ENCODE measurements at places on chromosomes 3 and 15.

GRCh38 chr3:21405671-21406667 lies 345.0 kb downstream of the ZNF385D start:
- DNase-seq: no peak

DNA sequence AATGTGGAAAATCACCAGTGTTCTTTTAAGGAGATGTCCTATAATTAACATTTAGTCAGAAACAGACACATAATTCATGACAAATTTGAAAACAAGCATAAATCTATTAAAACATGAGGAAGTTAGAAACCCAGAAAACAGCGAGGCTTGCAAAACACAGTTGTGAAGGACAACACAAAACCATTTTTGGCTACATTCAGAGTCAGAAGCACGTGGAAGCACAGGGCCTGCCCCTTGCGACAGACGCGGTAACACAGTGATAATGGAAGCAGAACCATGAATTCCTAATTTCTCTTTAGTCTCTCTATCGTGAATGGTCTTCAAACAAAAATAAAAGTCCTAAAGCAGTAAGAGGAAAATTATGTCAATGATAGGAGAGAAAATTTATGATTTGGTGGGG lies 12.2 kb downstream of the NCEH1 start:
- DNase-seq: no peak

DNA sequence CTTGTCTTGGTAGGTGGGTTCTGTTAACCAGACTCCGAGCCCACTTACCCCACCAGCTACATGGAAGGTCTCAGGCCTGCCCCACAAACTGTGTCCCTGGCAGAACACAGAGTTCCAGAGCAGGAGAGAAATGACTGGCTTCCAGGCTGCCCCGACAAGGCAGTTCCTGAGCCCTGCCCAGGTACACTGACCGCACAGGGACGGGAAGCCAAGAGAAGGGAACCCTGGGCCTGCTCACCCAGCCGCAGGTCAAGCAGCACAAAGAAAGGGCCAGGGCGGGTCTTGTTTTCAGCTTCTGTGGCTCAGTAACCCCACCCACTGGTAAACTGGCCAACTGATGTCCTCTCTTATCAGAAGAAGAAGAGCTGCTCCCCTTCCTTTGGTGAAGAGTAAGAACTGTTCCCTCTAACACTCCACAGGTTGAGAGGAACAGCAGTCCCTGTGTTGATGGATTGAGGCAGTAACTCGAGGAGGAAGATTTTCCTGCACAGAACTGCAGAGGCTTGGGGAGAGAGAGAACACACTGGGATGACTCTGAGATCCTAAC lies 68.4 kb downstream of the CRTC3 start:
- DNase-seq: no peak

- DNase-seq: no peak
Measured at GRCh38 chr3:45983770-45984169, 11.9 kb downstream of the FYCO1 start.

DNA sequence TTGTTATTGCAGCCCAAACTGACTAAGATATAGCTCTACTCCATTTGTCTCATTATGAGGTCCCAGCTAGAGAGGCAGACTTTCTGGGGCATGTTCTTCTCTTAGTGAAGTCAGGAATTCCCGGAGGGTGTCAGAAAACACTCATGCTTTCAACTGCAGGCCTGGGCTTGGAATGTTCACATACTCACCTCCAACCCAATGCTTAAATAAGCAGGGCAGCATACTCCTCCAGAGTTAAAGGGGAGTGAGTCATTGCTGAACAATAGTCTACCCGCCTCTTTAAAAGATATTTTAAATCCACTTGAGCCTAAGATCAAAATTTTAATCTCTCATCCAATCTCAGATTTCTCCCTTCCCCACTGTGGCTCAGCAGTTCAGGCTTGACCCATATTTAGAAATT lies 167.8 kb upstream of the DPH6 start:
- DNase-seq: no peak

DNA sequence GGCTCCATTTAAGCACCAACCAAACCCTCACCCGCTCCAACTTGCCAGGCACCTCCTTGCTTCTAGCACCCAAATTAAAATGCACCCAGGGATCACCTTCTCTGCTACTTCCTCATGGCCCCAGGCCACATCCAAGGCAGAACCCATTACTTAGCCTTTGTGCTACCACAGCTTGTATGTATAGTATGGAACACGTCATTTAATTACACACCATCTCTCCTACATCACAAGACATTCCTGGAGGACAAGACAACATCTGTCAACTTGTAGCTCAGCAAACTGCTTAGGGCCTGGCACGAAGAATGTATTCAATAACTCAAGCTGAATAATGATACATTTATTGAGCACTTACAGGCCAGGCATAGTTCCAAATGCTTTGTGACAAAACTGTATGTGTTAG lies 23.3 kb downstream of the ZDHHC3 start:
- DNase-seq: no peak

- no peak for DNase-seq
Measured at GRCh38 chr3:41893977-41894376, 67.9 kb downstream of the ULK4 start.

GRCh38 chr3:4738737-4739274 lies 240.4 kb upstream of the BHLHE40 start:
- peak; percentile 18 for DNase-seq

DNA sequence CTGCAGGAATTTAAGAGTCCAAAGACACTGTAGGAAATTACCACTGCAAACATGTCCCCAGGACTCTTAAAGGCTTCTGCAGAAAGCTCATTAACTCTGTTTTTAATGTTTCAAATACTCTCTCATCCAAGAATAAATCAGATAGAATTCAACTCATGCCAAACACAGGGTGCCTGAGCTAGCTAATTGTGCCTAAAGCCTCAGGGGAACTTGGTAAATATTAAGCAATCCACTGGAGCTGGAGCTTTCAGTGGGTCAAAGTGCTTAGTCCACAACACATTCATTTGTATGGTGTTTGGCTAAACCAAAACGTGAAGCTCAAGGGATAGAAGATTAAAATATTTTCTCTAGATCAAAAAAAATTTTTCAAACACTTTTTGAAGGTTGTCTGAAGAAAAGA lies 131.4 kb downstream of the THRB start:
- DNase-seq: no peak

DNA sequence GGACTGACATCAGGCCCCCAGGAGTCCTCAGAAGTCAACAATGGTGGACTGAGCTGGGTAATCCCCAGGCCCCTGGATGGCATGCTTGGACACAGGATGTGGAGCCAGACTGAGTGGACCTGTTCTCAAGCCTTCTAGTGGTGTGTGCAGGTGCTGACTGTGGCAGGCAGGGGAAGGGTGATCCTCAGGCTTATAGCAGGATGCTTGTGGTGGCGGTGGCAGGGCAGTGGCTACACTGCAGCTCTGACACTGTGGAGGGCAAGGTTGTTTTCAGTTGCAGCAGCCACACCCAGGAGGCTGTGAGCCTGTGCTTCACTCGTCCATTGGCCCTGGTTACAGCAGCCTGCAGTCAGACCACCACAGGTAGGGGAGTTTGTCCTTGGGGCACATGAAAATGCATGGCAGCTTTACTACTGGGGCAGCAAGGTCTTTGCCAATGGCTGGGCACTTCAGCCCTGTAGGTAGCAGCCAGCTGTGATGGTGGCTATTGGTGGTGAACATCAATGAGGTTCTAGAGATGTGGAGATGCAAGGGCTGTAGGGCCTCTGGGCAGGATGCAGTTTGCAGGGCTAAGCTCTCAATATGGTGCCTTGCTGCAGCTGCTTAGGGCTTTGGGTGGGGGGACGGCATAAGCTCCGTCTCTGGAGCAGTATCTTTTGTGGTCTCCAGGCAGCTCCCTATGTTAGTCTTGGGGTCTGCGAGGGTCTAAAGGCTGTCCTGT lies 17.5 kb upstream of the MYO5A start:
- no peak for DNase-seq

DNA sequence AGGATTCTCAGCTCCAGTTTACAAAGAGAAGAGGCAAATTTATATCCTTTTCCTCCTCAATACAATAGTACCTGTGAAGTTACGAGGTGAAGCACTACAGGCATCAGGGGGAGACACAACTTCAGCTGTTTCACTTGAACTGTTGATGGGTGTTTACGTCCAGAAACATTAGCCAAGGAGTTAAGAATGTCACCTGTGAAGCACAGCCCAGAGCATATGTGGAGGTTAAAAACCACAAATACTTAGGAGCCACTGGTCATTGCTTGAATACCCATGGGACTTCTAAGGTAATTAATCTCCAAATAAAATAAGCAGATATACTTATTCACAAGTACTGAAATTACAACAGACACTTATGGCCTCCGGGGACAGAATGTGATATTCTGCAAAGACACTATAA lies 246.5 kb downstream of the ULK4 start:
- DNase-seq: no peak

DNA sequence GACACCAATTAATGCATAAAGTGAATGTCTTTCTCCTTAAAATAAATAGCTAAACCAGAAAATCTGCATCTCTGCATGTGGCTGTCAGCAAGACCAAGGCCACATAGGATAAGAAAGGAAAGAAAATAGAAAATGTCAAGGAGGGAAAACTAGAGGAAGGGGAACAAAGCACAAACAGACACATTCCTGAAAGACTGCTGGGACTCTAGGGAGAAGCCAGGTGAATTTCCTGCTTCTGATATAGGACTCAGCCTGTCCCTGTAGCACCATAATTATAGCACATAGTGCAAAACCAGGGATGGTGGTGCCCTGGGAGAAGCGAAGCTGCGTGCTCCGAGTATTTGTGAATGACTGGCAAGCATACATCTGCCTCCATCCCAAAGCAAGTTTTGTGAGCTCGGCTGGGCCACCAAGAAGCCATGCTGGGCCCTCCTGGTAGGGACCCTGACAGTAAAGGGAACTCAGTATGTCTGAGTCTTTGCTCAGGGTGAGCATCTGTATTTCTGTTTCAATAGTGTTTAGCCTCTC lies 14.2 kb downstream of the FSTL1 start:
- no peak for DNase-seq

GRCh38 chr3:186167646-186168395 lies 58.9 kb upstream of the ETV5 start:
- DNase-seq: no peak

- DNase-seq: no peak
Measured at GRCh38 chr3:146968204-146968651, 363.1 kb upstream of the PLSCR5 start.

GRCh38 chr3:9715764-9716437 lies 12.3 kb downstream of the CPNE9 start:
- DNase-seq: peak; percentile 45

GRCh38 chr3:66425576-66426114 lies 75.2 kb downstream of the LRIG1 start:
- no peak for DNase-seq

DNA sequence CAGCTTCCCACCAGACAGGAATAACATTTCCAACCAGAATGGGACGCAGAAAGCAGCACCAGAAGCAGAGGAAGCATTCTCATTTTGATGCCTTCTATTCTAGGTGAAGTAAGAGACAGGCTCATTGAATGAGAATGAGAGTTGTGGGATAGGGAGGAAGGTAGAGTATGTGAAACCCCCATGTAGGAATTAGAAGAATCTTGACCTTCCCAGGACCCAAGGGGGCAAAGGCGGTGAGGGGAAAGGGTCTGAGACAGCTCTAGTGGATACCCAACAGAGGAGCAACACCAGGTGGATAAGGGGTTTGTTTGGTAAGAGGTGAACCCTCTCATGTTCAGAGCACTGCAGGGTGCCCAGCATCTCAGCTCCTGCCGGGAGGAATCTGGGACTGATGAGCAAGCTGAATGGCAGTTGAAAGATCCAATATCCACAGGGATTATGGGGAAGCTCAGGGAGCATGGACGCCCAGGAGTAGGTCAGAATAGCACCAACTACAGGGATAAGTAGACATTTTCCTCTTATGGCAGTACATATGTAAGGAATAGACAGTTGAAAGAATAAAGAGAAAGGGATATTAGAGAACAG lies 77.0 kb downstream of the PLCL2 start:
- no peak for DNase-seq

DNA sequence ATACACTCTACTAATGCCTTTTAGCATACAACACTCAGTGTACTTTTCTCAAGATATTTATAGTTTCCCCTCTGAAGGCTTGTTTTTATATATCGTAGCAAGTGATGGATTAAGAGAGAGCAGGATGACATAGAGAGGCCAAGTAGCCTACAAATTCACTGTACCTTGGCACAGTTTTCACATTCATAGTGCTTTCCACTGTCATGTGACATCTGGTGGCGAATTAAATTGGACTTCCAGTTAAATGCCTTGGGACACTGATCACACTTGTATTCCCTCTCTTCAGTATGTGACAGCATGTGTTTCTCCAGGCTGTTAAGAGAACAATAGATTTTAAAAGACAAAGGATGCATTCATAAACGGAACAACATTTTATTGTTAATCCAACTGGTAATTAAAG lies 541.1 kb downstream of the MECOM start:
- DNase-seq: no peak

DNA sequence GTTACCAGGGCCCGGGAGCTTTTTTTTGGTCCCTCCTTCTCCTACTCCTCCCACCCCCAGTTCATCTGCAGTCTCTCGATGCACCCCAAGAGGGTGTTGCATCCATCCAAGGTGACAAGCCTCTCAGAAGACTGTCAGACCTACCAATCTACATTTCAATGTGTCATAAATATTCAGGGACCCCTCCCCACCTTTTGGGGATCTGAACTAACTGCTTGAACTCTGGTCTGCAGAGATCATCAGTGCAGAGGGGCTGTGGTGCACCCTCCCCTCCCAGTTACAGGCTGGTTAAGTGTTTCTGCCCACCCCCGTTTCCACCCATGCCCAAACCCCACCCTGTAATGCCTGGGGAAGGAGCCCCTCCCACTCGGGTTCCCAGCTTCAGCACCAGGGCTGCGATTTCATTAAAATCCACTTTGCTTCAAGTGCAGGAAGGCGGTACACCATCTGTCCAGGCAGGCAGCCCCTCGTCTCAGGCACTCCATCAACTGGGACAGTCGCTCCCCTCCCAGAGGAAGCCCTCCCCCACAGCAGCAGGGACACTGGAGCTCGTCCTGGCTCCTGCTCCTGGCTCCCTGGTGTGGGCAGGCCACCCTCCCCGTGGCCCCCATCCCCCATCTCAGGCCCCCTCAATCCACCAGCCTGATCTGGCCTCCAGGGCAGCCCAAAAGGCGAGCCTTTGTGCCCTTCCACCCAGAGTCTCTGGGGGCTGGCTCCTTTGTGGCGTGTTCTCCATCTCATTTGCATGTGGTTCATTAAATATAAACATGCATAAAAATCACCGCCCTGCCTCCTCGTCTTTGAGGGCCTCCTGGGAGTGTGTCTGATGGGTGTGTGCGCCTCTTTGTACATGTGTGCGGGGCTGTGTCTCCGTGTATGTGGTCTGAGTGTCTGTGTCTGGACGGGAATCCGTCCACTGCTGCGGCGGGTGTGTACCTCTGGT lies 32.3 kb downstream of the RNU5B-1 start:
- no peak for DNase-seq

GRCh38 chr3:99471353-99472323 lies 166.8 kb upstream of the COL8A1 start:
- no peak for DNase-seq

DNA sequence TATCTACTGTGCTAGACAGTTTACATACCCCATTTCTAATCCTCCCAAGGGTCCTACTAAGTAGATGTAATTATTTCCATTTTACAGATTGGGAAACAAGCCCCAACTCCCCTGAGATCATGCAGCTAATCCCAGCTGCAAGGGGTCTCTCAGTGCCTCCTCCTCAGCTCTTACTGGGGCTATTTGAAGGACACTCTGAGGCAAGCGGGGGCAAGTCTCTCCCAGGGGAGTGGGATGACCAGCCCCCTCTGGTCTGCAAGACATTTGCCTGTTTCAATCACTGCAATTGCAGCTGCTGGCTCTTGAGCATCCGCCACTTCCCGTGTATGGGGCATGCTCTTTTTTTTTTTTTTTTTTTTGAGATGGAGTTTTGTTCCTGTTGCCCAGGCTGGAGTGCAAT lies 11.4 kb downstream of the LAMP3 start:
- no peak for DNase-seq

GRCh38 chr15:59360896-59361295 lies 11.8 kb downstream of the MYO1E start:
- DNase-seq: no peak

GRCh38 chr3:50347187-50347813 lies 1.8 kb upstream of the ZMYND10 start:
- DNase-seq: peak; percentile 42

Data from NK-92 treated with Interleukin-12 subunit alpha and Interleukin-12 subunit beta, amount 100 ng/mL, for 24 hours (cell line).